ENCODE measurements at places on chromosomes 5 and 9.

DNA sequence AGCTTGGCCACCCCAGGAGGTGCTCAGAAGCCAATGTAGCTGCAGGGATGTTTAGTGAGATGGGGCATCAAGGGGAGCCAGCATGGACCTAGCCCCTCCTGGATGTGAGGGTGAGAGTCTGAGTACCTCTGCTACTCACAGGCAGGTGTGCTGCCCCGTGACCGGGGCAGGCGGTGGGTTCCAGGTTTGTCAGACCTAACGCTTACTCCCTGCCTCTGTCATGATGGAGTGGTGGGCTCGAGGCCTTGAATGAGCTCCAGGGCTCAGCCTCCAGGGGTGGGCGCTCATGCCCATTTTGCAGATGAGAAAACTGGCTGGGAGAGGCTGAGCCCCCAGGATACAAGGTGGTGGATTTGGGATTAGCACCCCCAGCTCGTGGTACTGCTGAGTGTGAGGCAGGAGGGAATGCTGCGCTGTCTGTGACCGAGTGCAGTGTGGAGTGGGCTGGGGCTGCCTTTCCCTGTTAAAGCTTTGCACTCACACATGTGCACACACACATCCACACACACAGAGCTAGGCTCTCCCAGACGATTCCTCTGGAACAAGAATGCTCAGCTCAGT is 1.5 kb downstream of the RXRA start:
- DNase-seq: no peak

DNA sequence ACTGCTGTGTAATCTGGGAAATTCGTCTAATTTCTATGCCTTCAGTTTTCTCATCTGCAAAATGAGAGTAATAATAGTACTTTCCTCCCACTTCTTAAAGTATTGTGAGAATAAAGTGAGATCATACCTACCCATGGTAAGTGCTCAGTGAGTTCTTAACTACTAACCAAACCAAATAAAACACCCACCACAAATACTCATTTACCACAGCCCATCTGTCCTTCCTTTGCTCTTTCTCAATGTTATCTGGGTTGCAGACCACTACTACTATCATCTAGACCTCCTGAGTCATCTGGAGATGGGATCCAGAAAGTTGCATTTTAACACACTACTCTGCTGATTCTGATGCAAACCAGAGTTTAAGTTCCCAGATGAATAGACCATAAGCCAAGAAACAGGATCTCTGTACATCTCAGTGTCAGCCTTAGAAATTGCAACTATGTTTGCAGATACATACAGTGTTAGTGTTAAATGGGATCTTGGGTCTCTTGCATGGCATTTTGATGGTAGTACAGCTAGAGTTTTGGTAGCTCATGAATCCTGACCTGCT is 105.4 kb upstream of the ATP10B start:
- no peak for DNase-seq

DNA sequence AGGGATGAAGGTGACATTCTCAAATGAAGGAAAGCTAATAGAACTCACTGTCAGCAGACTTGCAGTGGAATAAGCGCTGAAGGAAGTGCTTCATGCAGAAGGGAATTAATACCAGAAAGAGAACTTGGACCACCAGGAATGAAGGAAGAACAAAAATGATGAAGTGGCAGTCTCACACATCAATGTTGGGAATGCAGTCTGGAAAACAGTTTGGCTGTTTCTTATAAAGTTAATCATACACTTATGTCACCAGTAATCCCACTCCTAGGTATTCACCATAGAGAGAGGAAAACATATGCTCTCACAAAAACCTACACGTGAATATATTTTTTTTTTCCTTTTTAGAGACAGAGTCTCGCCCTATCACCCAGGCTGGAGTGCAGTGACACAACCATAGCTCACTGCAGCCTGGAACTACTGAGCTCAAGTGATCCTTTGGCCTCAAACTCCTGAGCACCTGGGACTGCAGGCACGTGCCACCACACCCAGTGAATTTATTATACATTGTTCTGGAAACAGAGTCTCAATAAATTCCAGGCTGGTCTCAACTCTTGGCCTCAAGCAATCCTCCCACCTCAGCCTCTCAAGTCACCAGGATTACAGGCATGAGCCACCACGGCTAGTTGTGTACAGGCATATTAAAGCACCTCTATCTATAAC is 81.2 kb downstream of the ROR2 start:
- no peak for DNase-seq

- DNase-seq: no peak
These were observed 14.7 kb downstream of the SNX2 start for GRCh38 chr5:122789461-122790171.

- peak; percentile 68 for DNase-seq
These were observed at the start of gene PCDHGC4 for GRCh38 chr5:141484641-141485311. Gene PCDHGC4, plus strand, starts transcription at chr5:141485030. Its CDS starts 144 bp downstream, at chr5:141485174.

GRCh38 chr5:169416583-169417196 is 115.8 kb upstream of the SLIT3 start:
- no peak for DNase-seq

DNA sequence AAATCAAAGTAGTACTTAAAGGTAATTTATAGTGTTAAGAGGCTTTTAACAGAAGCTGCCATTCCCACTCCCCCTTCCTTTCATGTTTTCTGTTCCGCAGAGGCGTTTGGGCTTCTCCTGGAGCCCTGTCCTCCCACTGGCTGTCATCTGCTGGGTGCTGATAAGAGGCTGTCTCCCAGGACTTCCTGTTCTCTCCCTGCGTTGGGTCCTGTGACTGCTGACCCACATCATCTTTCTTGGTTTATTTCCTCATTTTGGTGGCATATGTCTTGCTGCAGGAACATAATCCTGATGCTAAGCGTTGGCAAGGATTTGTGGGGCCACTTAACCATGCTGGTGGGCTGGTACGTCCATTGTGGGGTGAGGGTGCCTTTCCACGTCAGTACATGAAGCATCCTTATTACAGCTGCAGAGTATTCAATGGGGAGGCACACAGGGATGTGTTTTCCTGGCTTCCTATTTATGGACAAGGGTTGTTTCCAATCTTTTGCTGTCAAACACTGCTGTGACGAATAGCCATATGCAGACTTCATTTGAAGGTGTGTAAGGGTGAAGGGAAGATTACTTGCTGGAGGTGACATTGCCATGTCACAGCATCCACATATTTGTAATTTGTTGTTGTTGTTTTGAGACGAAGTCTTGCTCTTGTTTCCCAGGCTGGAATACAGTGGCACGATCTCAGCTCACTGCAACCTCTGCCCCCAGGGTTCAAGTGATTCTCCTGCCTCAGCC is 22.3 kb upstream of the RNF130 start:
- DNase-seq: no peak

GRCh38 chr9:128175102-128175563 is 15.1 kb downstream of the BBLN start:
- DNase-seq: no peak

- no peak for DNase-seq
These were observed 135.0 kb downstream of the PDE4D start for GRCh38 chr5:59758566-59758965.

- no peak for DNase-seq
These were observed 521.9 kb downstream of the BNC2 start for GRCh38 chr9:16348531-16348930.

DNA sequence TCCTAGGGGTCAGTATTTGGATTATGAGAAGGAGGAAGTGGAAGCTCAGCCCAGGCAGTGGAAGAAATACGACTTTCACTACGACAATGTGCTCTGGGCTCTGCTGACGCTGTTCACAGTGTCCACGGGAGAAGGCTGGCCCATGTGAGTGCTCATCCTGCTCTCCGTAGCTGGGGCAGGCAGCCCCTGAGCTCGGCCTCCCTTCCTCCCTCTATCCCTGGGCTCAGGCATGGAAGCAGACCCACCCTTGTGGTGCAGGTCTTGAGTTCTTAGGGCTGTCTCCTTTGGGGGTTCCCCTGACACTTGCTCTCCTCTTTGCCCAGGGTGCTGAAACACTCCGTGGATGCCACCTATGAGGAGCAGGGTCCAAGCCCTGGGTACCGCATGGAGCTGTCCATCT is 180.1 kb downstream of the CACNA1B start:
- DNase-seq: no peak

DNA sequence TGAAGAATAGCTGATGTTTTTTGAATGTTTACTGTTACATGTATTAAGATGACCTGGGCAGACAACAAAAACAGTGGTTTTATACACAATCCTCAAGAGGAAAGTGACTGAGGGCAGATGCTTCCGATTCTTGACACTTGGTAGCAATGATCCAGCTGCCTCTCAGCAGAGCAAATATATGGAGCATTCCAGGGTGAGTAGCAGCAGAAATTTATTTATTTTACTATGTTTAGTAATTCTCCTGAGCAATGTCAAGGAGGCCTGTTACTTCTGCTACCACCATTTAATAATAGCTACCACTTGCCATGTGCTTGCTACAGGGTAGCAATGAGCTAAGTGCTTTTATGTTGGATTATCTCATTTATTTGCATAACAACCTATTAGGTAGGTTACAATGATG is 69.1 kb upstream of the NR3C1 start:
- no peak for DNase-seq

- DNase-seq: no peak
These were observed 109.8 kb downstream of the HMHB1 start for GRCh38 chr5:143921525-143922311.

DNA sequence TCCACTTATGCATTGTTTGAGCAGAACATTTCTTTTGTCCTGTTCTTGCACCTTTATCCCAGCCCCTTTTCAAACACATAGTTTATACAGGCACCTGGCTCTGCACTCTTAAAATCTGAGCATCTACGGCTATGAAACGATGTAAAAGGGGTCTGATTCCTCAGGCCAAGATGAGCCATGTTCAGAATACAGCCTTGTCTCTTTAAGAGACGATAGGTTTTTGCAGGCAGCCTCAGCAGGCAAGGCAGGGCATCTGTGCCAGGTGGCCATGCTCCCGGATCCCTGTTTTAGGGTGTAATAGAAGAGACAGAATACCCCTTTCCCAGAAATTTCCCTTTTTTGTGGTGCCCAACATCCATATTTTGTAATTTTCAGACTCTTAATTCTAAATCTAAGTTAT is 89.1 kb upstream of the NFIB start:
- DNase-seq: no peak

DNA sequence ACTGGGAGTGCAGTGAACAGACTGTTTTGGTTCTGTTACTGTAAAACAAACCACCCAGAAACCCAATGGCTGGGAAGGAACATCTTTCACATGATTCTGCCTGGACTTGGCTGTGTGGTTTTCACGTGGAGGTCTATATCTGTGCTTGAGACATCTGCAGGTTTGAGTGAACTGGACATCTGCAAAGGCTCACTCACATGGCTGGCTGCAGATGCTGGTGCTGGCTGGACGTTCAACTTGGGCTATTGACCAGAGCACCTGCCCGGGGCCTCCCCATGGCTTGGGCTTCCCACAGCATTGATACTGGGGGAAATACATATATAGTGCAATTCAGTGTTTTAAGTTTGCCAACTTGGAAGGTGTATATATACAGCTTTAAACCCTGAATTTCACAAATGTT is 6.8 kb downstream of the CTSL start:
- DNase-seq: no peak

GRCh38 chr5:60514152-60514551 is 185.8 kb downstream of the DEPDC1B start:
- no peak for DNase-seq

- DNase-seq: peak; percentile 31
These were observed 1.2 kb upstream of the ADAMTS6 start for GRCh38 chr5:65482736-65483545.

GRCh38 chr9:84310883-84311282 is 29.7 kb downstream of the SLC28A3 start:
- DNase-seq: no peak

DNA sequence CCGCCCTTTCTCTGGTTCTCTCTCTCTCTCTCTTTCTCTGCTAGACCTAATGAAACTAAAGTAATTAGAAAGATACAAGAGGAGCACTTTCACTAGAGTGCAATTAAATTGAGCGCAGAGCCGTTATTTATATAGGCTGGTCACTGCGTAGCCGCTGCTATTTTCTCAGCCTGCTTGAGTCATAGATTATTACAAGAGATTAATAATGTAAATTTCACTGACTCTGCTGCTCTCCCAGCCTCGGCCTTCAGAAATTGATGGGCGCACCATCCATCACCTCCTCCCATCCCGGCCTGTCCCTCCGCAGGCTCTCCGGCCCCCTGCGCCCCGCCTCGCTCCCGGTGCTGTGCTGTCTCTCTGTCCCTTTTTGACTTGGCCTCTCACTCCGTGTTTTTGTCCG is 268.0 kb upstream of the MVB12B start:
- DNase-seq: no peak

DNA sequence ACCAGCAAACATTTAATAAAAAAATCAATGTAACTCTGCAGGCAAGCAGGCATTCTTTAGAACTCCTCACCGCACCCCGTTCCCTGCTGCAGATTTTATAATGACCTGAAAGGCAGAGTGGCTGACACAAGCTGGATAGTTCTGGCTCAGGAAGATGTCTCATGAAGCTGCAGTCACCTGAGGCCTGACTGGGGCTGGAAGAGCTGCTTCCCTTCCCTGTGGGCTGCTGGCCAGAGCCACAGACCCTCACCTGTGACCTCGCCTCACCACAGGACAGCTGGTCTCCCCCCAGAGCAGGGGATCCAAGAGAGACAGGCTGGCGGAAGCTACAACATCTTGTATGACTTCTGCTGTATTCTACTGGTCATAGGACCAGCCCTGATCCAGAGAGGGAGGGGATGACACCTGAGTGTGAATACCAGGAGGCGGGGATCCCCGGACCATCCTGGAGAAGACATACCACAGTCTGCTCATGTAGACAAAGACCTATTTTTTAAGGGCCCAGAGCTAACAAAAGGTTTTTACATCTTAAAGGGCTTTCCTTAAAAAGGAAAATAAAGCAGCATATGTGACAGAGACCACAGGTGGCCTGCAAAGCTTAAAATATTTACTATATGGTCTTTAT is 43.9 kb downstream of the RAPGEF1 start:
- no peak for DNase-seq
